ENCODE measurements at places on chromosomes 5 and 9.

- DNase-seq: peak; percentile 37
These were observed 11.3 kb downstream of the TMEM250 start for GRCh38 chr9:136107155-136107952.

DNA sequence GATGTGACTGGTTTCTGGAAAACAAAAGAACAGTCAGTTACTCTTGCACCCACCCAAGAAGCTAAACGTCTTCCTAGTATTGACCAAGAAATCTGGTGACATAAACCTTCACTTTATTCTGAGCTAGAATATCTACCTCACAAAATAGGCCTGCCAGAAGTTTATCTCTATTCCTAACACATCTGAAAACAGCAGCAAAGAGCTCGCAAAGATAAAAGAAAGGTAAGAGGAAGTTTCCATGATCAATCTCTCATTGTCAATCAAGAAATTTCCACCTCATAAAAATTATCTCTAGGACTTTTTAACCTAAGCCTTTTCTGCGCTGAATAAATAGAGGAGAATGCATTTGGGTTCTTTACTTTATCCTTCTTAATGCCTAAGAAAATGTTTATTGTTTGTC, 17.3 kb upstream of the ZNF474 start:
- no peak for DNase-seq

GRCh38 chr5:56763711-56764466, 51.5 kb upstream of the MAP3K1 start:
- DNase-seq: peak; percentile 8

DNA sequence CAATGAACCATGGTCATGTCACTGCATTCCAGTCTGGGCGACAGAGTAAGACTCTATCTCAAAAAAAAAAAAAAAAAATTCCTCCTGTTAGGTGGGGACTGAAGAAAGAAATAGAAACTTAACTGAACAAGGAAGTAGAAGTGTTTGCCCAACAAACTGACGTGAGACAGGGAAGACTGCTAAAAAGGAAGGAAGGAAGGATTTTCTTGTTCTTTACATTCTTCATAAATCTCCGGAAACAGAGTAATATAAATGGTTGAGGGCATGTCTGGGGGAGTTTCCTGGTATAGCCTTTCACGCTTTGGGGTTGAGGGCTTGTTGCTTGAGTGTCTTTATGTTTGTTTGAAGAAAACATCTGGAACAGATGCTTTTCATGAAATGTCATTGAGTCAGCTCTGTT, 3.1 kb downstream of the TOR1B start:
- no peak for DNase-seq

DNA sequence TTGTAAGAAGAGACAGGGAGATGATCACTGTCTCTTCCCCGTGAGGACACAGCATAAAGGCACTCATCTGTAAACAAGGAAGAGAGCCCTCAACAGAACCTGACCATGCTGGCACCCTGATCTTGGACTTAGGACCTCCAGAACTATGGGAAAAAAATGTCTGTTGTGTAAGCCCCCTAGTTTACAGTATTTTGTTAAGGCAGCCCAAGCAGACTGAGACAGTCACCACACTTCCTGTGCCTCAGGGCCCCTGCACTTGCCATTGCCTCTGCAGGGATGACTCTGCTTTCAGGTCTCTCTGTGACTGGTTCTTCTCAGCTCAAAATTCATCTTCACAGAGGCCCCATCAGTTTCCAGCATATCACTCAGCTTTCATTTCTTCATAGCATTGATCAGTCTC, 372.1 kb downstream of the TLE1 start:
- DNase-seq: no peak
